ENCODE measurements at places on chromosomes 13 and 19. TPM values are rescaled to one million over a fixed set of nuclear protein-coding genes. Genes with fewer than 3 reads are reported as not detected.

- DNase-seq: peak; percentile 76
These were observed 10.8 kb downstream of the F2RL3 start for GRCh38 chr19:16899566-16900075.

DNA sequence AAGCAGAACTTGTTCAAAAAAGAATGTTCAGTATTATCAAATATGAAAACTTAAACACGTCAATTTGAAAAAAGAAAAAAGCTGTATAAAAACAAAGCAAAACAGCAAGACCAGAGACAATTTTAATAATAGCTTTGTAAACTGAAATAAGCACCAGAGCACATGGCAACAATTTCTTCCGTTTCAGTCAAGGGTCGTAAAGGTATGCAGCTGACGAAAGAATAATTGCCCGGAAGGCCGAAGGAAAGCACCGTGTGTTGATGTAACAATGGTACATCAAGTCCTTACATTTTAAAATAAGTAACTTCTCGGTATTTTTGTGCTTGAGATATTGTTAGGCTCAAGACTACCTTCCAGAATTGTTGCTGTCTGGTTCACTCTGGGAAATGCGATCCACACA is 1.7 kb downstream of the PROSER1 start:
- peak; percentile 39 for DNase-seq

The CCDC8 gene
- under 0.01 TPM for total RNA-seq

The PEG3 gene
- 1.6 TPM for total RNA-seq

GRCh38 chr19:33471111-33471996 is 50.2 kb downstream of the PEPD start:
- DNase-seq: no peak
